ENCODE measurements at places on chromosomes 3 and 15.

DNA sequence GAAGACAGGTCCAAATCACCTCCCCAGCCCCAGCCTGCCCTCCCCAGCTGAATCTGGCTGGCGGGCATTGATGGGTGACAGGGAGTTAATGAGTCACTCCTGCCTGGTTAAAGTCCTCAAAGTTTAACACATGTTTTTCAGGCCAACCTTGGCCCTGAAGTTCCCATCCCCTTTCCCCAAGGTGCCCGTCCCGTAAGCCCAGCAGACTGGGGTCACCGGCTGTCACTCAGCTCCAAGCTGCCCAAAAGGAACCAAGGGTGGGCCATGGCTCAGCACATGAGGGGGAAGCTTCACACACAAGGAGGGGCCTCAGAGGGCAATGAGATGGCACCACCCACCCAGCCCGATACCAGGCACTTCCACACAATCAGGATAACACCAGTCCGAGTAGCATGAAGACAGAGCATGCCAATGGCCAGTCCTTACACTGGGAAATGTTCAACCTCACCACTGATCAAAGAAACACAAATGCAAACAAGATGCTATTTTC is 10.2 kb upstream of the KLF15 start:
- DNase-seq: no peak

DNA sequence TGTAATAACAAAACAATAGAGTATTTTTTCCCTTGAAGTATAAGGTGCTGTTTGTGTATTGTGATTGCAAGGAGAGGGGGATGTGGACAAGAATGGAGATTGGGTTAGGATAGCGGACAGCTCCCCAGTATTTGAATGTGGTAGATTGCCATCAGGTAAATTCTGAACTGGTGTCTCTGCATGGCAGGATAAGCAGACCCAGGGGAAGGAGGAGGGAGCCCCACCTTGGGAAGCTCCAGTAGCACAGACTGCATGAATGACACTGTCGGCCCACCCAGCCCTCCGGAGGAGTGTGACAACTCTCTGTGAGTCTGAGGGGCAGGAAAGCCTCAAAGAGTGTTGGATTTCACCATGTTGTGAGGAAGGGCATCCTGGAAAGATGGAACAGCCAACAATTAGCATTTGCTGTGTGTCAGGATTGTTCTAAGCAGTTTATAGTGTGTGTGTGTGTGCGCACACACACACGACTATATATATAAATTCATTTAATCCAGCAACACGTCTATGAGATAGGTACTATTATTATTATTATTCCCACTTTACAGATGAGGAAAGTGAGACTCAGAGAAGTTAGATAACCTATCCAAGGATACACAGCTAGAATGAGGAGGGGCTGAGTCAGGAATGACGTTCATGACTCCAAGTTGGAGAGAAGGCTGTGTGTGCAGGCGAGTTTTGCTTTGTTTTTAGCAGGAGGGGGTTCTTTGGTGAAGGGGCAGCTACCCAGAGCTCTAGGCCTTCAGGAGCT is 63.4 kb upstream of the LCTL start:
- DNase-seq: no peak

- DNase-seq: no peak
Measured at GRCh38 chr3:190076601-190077394, 43.9 kb downstream of the P3H2 start.

GRCh38 chr3:179603831-179604230 is 607 bp downstream of the MRPL47 start:
- no peak for DNase-seq

DNA sequence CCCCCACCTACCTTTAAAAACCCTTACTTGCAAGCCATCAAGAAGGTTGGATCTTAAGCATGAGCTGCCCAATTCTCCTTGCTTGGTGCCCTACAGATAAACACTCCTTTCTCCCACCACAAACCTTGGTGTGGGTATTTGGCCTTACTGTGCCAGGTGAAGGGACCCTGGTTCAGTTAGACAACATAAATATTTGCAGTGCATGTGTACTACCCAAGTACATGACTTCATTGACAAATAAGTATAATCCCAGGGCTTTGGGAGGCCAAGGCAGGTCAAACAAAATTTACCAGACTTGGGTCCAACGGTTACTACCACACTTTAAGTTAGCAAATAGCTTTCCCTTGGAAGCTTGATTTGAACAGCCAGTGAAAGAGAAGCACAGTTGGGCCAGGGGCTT is 9.3 kb upstream of the CNOT10 start:
- no peak for DNase-seq

Measured in nucleus accumbens (tissue), 56 donors.